Suppressor macrophage treated with lipopolysaccharide for 4 hours (primary cell): ENCODE measurements at places on chromosomes 7 and 10.

GRCh38 chr7:102111061-102112041 is 175.3 kb upstream of the SH2B2 start:
- no peak for DNase-seq

DNA sequence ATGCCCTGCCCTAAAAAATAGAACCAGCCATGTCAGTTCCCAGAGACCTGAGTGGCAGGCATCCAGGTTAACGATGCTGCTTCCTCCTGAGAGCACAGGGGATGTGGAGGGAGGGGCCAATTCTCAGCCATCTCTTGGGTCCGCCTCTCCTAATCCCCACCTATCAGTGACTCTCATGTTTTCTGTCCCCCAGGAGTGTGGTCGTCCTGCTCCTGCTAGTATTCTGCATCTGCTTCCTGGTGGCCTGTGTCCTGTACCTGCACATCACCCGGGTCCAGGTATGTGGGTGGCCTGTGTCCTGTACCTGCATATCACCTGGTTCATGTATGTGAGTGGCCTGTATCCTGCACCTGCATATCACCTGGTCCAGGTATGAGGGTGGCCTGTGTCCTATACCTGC is 105.3 kb downstream of the ADCY1 start:
- DNase-seq, result no peak

- DNase-seq, result no peak
These were observed 46.3 kb upstream of the TM9SF3 start for GRCh38 chr10:96632974-96633710.

DNA sequence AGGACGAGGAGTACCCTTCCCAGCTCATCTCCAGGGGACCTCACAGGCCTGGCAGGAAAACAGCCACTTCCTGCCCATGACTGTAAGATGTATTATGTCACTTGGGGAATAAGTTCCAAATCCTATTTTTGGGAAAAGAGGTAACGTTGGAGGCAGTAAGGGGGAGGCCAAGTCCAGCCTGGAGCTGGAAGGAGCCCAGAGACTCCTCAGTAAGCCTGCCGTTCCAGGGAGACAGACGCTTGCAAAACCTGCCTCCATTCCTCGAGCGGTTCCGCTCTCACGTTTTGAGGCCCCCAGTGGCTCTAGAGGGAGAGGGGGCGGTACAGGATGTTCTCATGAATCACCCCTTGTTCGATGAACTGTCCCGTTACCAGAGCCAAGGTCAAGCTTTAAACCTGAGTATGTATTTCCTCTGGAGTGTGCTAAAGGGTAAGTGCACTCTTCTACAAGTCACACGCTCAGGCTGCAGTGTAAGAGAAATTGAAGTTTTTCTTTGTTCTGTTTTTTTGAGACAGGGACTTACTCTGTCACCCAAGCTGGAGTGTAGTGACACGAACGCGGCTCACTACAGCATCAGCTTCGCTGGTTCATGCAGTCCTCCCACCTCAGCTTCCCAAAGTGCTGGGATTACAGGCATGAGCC is 45.5 kb upstream of the CYTH3 start:
- peak; percentile 41 for DNase-seq

DNA sequence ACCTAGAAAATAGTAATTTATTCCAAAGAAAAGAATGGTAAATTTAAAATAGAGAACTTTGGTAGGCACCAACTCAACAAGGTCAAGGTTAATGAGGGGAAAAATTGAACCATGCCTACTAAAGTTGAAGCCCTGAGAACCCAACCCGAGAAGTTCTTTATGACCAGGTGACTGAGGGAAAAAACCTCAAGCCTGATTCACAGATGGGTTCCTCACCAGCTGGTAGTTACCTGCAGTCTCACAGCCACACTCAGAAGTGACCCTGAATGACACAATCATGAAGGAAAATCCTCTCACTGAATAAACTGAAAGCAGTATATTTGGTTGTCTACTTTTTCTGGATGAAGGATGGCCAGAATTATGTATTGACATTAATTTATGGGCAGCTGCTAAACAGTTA is 7.0 kb downstream of the C10orf67 start:
- no peak for DNase-seq

DNA sequence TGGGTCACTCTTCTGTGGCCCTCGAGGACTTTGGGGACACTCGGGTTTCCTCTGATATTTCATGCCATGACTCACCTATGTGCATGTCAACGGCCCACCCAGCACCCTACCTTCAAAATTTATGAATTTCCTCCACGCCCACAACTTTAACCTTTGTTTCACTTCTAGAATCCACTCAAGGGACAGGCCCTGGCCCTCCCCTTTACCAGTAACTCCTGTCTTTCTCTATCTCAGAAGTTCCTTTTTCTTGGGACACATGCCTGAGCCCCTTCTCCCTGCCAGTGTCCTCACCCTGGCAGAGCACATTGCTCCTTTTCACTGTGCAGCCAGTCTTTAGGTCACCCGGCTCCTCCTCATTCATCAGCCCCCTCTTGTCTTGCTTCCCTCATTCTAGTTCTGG is 282.5 kb upstream of the KLF6 start:
- peak; percentile 87 for DNase-seq

GRCh38 chr7:26151953-26152781 is at the start of gene NFE2L3:
TSS of gene NFE2L3 (plus strand) at chr7:26152198. CDS start at chr7:26152499, 301 bp downstream.
- peak; percentile 92 for DNase-seq

DNA sequence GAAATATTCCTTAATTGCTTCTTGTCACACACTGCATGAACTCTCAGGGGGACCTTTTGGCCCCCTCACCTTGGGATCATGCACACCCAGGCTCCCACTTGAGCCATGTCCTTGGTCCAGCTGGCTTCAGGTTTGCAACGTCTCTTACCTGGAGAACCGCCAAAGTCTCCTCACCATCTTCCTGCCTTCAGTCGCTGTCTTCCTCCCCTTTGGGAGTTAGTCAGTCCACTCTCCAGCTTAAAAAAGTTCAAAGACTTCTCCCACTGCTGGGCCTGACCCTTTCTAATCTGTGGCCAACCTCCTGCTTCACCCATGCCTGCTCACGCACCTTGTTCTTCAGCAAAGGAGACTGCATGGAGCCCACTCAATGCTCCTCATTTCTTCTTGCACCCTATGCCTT is 82.6 kb upstream of the LRRC4 start:
- DNase-seq, result no peak

- DNase-seq, result peak; percentile 94
These were observed 15.9 kb upstream of the ADCK2 start for GRCh38 chr7:140656548-140657515.

DNA sequence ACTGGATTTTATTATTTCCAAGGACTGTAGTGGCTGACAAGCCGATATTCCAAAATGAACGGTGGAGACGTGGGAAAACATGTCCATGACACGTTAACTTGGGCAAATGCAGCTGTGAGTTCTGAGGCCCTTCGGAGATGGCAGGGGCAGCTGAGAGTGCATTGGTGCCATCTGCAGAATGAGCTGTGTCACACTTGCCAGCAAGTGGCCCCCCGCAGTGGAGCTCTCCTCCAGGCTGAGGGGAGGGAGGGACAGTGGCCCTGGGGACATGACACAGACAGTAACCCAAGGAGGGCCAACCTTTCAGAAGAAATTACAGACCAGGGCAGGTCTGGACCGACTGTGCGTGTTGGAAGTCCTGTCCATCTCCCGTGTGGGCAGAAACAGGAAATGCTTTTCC is 139.4 kb downstream of the SVIL start:
- no peak for DNase-seq

DNA sequence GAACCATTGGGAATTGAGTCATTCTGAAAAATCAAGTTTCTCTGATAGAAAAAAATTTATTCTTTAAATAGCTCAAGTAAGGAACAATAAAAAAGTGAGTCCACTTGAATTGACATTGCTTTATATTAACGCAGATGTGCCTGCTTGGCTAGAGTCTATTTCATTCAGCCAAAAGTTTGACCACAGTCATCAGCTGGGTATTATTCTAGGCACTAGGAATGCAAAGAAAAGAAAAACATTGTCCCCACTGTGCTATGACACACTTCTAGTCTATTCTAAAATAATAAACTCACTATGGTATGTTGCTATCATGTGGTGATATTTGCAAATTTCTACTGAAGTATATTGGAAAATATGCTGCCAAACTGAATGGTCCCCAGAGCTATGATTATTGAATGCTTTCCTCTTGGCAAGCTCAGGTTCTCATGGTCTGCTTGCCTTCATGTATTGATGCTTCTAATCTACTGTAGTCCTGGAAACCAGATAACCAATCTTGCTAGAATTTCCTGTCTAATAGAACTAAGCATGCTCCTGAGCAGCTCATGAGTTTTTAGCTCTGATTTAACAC is 8.3 kb downstream of the SFRP4 start:
- no peak for DNase-seq

DNA sequence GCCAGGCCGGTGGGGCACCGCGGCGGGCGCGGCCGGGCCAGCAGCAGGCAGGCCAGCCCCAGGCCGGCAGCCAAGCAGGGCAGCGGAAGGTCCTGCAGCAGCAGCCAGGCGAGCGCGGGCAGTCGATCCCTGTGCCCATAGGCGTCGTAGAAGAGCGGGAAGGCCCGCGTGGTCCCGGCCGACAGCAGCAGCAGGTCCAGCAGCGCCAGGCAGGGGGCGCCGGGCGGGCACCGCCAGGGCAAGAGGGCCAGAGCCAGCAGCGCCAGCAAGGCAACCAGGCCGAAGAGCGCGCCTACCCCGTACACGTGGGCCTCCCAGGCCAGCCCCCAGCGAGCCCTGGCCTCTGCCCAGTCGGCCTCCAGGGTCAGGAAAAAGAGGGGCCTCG is 8.4 kb upstream of the RBM28 start:
- peak; percentile 69 for DNase-seq

- no peak for DNase-seq
These were observed 33.1 kb downstream of the HBP1 start for GRCh38 chr7:107201795-107202450.

GRCh38 chr7:117212969-117213877 is 109.6 kb downstream of the WNT2 start:
- DNase-seq, result peak; percentile 62

DNA sequence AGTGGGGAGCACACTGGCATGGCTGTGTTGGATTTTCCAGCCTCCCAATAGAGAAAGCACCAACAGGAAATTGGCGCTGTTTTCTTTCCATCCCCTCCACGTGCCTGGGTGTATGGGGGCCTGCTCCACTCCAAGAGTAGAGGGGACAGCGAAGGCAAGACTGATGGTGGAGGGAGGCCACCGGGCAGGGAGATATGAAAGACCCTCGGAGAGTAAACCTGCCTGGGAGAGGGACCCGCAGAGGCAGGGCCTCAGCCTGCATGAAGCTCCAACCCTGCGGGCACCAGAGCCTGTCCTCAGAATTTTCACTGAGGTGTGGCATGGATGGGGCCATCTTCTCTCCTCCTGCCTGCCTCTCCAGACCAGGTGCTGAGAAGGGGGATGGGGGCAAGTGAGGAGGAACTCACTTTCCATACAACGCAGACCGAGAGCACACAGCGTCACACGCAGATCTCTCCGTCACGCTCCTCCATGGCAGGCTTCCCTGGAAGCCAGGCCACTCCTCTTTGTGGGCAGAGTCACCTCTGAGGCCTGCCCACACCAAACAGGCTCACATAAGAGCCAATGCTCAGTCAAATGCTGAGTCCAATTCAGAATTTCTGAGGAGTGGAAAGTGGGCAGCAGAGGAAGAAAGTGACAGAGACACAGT is 18.8 kb downstream of the ANXA11 start:
- DNase-seq, result peak; percentile 18

- no peak for DNase-seq
These were observed 196.2 kb downstream of the KLF6 start for GRCh38 chr10:3588816-3589215.

GRCh38 chr7:92674379-92674778 is 84.2 kb upstream of the FAM133B start:
- no peak for DNase-seq

DNA sequence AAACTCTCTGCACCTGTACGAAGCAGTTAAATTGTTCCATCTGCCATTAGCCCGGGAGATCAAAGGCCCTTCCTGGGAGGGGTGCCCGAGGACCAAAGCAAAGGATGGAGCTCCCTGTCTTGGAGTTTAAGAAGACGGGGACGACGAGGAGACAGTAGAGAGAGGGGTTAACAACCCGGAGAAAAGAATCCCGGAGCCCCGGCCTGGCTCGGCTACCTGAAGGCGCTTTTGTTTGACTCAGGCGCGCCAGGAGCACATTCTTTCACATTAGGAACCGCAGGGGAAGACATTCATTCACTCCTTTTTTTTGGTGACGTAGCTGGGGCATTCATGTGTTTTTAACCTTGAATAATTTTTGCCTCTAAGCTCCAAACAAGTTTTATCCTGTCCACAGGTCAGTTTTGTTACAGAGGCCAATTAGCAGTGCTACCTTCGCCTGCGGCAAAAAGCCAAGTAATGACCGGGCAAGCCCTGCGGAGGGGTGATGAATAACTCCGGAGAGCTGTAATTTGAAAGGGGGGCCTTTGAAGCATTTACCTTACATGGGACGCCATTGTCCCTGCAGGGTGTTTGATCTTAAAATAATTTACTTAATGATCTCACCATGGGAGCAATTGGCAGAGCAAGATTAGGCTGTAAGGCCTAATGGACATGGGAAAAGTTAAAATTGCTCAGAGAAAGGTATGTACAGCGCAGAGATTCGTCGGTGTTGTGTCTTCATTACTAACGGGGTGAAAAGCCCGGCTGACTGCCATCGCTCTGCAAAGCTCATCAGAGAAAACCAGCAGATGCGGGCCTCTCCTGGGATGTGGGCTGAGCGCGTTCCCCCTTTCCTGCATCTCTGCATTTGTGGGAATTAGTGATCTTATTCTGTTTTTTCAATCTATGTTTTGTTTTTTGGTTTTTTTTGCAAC is 258.0 kb upstream of the SP4 start:
- no peak for DNase-seq
